ENCODE measurements at places on chromosomes 4 and X.
A peak's percentile ranks its signal among the peaks of the same experiment; 100 is the strongest.

GRCh38 chr4:174538123-174538875, 16.0 kb upstream of the HPGD start:
- no peak for DNase-seq

DNA sequence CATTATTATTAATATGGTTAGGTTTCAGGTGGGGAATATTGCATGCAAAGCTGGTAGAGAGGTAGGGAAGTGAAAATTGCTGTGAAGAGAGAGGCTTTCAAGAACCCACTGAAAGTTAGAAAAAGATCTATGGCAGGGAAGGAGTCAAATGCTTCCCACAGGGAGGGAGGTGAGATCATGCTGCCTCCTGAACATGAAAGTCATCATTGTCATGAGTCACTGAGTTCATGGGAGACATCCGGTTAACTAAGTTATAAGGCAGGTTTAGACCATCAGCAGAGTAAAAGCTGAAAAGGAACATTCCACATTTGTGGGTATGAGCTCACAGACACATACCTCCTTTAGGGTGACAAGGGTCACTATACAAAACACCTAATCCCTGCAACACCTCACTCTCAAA, 16.2 kb downstream of the GATB start:
- peak; percentile 89 for DNase-seq

GRCh38 chr4:81796790-81797528, 325.3 kb upstream of the RASGEF1B start:
- no peak for DNase-seq

- DNase-seq, result no peak
Observed at GRCh38 chrX:70552130-70552704, 107.6 kb downstream of the DLG3 start.

- DNase-seq, result no peak
Observed at GRCh38 chrX:134685668-134686067, 27.4 kb upstream of the PLAC1 start.

- DNase-seq, result no peak
Observed at GRCh38 chr4:37973441-37973840, 13.2 kb downstream of the PTTG2 start.

GRCh38 chr4:110062166-110062565, 136.2 kb downstream of the ELOVL6 start:
- no peak for DNase-seq

- DNase-seq, result no peak
Observed at GRCh38 chr4:108954880-108955279, 192.0 kb upstream of the ETNPPL start.

DNA sequence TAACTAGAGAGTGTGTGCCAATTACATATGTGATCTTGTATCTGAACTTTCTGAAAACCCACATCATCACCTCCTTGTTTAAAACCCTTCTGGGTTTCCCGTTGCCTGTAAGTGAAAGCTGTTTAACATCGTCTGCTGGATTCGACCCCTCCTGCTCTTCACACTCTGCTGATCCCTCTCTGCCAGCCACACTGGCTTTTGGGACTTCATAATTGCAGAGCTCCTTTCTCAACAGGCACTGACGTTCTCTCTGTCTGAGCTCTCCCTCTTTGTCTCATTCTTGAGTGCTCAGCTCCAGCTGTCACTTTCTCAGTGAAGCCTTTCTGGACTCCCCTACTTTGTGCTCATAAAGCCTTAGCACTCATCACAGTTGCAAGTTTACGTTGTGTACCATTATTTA, 153.9 kb downstream of the CEP135 start:
- DNase-seq, result no peak

GRCh38 chr4:31349907-31350306, 629.7 kb downstream of the PCDH7 start:
- DNase-seq, result no peak

GRCh38 chr4:152217896-152218295, 318.0 kb downstream of the FBXW7 start:
- DNase-seq, result no peak

DNA sequence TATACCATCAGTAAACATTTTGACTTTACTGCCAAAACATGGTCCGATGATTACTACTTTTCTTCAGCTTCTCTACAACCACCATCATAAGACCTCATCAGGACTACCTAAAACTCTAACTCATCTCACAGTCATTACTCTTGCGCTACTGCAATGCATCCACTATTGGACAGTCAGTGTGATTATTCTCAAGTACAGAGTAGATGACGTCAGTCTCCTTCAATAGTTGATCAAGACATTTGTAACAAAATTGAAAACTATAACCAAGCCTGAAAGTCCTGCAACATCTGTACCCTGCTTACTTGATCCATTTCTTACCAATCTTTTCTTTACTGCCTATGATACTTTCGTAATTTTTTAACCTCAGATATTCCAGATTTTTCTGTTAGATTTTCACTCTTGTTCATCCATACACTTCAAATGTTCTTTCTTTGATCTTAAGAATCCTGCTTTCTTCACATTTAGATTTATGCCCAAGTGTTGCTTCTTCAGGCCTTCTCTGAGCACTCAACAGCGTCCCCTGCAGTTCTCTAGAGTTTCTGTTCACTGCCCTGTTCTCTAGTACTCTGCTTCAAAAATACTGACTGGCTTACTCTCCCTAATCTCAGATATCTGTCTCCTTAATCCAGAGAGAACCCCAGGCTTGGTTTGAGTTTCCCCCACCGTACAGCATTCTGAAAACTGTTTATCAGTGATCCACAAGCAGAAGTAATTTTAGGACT, 1517.6 kb downstream of the STIM2 start:
- DNase-seq, result no peak

DNA sequence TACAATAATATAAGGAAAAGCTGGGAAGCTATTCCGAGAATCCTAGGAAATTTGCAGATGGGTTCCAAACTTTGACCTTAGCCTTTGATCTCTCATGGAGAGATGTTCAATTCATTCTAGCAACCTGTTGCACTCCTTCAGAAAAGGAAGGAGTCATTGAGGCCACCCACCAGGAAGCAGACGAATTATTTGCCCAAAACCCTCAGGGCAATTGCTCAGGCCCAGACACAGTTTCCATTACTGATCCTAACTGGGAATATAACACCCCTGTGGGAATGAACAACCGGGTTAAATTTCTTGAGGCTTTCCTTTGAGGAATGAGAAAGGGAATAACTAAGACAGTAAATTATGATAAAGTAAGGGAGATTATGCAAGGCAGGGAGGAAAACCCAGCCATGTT, 13.5 kb upstream of the ZNF280C start:
- DNase-seq, result no peak

GRCh38 chr4:13378973-13379759, 105.0 kb downstream of the RAB28 start:
- no peak for DNase-seq

GRCh38 chrX:111492085-111492484, 19.4 kb upstream of the SERTM2 start:
- no peak for DNase-seq

GRCh38 chrX:94107981-94108380, 434.0 kb downstream of the FAM133A start:
- DNase-seq, result no peak

- DNase-seq, result no peak
Observed at GRCh38 chrX:155071694-155072280, 479 bp downstream of the BRCC3 start.

DNA sequence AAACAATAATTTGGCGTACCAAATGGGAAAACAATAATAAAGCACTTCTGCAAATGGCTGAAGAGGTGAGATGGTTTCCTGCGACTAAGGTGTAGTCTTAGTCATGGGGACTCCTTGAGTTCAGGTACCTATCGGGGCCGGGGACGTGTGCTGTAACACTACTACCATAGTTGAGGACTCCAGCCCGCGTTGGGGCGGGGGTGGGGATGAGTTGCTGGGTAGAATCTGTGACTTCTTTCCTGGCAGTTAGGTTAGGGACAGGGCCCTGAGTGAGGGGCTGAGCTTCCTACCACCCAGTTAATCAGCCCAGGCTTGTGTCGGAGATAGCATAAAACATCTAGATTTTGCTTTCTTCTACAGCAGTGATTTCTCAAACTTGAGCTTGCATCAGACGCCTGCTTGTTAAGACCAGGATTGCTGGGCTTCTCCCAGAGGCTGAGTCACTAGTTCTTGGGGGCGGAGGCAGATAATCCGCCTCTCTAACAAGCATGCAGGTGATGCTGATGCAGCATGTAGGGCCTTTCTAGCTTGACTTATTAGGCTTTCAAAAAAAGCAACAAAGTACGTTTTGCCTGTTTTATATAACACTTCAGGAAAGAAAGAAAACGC, 30.2 kb downstream of the RBBP7 start:
- DNase-seq, result peak; percentile 4

GRCh38 chrX:64894454-64895038, 81.7 kb downstream of the ZC4H2 start:
- DNase-seq, result no peak

- no peak for DNase-seq
Observed at GRCh38 chr4:107380836-107381438, 339.1 kb downstream of the PAPSS1 start.

GRCh38 chr4:154329939-154330338, 161.7 kb downstream of the DCHS2 start:
- DNase-seq, result no peak

DNA sequence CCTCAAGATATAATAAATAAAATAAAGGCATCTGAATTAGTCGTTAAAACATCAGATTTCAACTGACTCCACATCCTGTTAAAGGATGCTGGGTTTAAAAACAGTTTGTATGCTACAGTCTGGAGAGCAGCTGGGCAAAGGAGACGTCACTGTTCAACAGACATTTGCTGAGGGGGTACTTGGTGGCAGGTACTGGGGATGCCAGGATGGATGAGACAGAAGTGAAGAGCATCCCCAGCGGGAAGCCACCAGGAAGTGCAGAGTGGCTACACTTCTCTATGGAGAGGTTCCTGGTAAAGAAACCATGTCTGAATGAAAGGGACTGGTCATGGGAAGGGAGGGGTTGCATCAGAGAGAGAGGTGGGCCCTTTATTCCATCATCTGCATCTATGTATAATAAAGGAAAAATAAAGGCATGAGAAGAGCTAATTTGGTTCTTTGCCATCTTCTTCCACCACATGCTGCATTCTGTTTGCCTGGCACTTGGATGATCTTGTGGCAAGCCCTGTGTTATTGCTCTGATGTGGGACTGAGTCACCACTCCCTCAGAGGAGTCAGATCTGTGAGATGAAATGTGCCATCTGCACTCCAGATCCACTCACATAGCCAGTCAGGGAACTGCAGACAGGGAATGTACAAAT, 145.0 kb downstream of the SOWAHB start:
- peak; percentile 91 for DNase-seq

GRCh38 chrX:153903238-153903980, 1.1 kb upstream of the AVPR2 start:
- no peak for DNase-seq

DNA sequence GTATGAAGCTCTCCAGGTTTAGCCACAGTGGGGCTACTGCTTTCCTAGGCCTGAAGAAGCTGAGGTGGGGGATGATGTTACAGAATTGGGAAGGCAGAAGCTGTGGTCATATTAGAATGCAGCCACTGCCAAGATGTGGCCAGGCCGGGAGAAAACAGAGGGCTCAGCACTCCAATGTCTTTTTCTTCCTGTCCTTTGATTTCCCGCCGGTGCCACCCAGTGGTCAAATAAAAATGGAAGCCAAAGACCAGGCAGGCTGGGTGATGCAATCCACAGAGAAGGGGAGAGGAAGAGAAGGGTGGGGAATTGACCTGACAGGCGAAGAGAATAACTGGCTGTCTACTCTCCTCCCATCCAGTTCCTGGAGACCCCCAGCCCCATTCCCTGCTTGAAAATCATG, 94.9 kb upstream of the SHISA3 start:
- peak; percentile 8 for DNase-seq

Measured in kidney glomerular epithelial cell (primary cell).